GM23248 (cell line): ENCODE measurements at places on chromosomes 16 and 17.

GRCh38 chr17:57499648-57500049 is 243.3 kb downstream of the MSI2 start:
- peak; percentile 68 for DNase-seq

- DNase-seq: peak; percentile 92
Measured at GRCh38 chr17:1515640-1516387, 598 bp downstream of the INPP5K start.

DNA sequence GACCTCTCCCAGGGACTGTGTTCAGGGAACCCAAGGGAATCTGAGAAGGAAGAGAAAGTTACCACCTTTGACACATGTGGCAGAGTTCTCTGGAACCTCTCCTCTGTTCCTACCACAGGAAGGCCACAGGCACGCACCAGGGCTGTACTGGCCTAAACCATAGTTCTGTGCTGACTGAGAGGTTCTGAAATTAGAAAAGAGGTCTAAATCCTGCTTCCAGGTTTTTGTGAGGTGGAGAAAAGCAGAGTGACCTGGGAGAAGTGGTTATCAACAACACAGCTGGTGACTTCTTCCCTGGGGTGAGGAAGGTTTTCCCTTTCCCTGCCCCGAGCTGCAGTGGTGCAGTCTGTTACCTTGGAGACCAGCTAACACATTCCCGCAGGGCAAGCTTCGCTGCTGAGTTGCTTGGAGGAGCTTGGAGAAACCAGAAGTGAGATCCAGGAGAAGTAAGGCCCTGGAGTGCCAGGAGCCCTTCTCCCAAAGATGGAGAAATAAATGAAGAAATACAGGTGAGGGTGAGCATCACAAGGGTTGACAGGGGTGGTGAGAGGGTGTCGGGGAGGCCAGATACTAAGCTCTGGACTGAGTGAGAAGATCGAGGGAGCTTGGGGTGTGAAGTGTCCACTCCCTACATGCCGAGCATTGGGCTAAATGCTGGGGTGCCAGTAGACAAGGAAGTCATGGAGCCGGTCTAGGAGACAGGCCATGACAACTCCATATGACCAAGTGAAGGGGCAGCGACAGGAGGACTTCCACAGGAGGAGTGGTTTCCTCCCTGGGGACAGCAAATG is at the start of gene VWA3A:
Gene VWA3A (plus strand): TSS at position 399 of the 791 bp plus-strand sequence. CDS start 97 bp downstream, at position 496.
- peak; percentile 46 for DNase-seq

GRCh38 chr17:57488856-57489255 is 232.5 kb downstream of the MSI2 start:
- no peak for DNase-seq

DNA sequence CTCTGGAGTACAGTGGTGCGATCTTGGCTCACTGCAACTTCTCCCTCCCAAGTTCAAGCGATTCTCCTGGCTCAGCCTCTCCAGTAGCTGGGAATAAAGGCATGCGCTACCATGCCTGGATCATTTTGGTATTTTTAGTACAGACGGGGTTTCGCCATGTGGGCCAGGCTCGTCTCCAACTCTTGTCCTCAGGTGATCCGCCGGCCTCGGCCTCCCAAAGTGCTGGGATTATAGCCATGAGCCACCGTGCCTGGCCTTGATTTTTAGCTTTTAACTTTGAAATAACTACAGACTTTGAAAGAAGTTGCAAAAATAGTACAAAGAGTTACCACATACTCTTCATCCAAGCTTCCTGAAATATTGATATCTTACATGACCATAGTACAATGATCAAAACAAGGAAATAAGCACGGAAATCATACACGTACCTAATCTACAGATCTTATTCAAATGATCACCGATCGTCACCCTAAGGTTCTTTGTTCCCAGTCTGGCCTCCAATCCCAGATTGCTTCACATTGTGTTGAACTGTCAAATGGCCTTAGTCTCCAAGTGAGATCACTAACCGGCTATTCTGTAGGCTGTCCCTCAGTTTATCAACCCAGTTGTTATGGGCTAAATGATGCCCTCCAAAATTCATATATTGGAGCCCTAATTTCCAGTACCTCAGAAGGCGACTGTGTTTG is 18.4 kb downstream of the NPIPA1 start:
- DNase-seq: no peak

DNA sequence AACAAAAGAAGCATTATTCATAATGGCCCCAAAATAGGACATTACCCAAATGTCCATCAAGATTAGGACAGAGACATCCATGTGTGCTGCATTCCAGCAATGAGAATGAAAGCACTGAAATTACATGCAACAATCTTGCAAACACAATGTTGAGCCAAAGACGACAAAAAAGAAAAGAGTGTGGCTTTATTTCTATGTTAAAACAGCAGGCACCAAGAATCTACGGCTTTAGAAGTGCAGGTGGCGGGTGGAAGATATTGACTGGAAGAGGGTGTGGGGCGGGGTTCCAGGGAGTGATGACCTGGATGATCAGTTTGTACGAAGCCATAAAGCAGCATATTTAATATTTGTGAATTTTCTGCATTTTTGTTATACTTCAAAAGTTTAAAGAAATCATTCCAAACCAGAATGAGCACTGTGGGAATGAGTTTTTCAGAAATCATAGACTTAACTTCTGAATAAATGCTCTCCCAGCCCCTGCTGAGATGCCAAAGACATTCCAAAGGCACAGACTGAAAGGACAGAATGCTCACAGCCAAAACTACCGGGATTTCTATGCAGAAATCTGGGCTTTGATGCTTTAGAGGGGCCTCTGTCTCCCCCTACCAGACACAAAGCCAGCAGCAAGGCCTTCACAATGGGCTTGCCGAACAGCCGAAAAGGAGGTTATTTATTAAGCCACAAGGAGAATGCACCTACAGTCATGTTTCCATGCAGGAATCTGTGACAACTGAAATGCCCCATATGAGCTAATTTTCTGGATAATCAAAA is 361.6 kb downstream of the GRIN2A start:
- no peak for DNase-seq

- no peak for DNase-seq
Measured at GRCh38 chr16:57873218-57873617, 70.9 kb upstream of the KIFC3 start.
